ENCODE measurements at places on chromosomes 2 and 18.

DNA sequence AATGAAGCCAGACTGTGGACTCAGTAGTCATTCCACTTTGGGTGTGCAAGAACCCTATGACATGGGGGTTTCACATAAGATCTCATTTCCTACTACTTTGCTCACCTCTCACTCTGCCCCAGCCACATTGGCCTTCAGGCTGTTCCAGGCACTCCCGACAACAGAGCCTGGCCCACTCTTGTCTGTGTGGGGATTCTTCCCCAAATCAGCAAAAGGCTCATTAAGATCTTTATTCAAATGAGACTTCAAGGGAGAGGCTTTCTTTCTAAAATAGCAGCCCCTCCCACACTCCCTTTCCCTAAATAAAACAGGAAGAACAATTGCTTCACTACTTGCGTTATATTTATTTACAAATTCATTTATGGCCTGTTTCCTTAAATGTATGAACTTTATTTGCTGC lies 3.5 kb upstream of the CDC42EP3 start:
- DNase-seq: no peak

GRCh38 chr2:15302154-15302553 lies 259.0 kb downstream of the NBAS start:
- no peak for DNase-seq

GRCh38 chr2:158546412-158547144 lies 89.8 kb downstream of the PKP4 start:
- no peak for DNase-seq

DNA sequence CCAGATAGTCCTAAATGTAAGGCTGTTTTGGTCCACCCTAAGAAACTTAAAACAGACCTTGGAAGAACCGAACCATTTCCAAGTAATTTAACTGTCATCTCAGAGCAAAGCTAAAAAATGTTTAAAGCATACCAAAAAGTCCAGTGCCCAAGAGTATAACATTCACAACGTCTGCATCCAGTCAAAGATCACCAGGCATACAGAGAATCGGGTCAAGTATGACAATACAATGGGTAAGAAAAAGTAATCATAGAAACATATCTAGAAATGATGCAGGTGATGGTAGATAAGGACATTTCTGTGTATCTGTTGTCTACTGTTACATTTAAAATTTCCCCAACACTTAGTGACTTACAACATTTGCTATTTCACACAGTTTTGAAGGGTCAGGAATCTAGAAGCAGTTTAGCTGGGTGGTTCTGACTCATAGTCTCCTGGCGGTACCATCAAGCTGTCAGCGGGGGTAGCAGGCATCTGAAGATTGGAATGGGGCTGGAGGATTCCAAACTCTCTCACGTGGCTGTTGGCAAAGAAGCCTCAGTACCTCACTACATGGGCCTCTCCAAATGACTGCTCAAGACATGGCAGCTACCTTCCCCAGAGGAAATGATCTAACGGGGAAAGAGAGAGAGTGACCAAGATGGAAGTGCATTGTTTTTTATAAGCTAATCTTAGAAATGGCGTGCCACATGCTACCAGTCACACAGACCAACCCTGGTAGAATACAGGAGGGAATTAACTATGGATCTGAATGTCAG lies 36.6 kb upstream of the DYNC2LI1 start:
- no peak for DNase-seq

DNA sequence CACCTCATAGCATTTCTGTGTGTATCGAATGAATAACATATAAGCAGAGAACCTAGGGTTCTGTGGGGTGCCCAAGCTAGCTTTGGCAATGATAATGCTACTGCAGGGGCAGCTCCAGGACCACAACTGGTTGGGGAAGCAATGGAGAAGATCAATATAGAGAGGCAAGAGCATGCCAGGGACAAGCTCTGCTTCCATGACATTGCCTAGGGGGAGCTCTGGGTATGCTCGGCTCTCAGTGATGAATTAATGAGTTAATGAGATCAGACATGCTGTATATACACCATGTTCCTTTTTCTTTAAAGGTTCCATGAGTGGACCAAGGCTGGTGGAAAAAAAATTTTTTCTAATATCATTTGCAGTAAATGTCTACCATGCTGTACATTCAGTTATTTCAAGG lies 618.4 kb downstream of the BCL11A start:
- no peak for DNase-seq

DNA sequence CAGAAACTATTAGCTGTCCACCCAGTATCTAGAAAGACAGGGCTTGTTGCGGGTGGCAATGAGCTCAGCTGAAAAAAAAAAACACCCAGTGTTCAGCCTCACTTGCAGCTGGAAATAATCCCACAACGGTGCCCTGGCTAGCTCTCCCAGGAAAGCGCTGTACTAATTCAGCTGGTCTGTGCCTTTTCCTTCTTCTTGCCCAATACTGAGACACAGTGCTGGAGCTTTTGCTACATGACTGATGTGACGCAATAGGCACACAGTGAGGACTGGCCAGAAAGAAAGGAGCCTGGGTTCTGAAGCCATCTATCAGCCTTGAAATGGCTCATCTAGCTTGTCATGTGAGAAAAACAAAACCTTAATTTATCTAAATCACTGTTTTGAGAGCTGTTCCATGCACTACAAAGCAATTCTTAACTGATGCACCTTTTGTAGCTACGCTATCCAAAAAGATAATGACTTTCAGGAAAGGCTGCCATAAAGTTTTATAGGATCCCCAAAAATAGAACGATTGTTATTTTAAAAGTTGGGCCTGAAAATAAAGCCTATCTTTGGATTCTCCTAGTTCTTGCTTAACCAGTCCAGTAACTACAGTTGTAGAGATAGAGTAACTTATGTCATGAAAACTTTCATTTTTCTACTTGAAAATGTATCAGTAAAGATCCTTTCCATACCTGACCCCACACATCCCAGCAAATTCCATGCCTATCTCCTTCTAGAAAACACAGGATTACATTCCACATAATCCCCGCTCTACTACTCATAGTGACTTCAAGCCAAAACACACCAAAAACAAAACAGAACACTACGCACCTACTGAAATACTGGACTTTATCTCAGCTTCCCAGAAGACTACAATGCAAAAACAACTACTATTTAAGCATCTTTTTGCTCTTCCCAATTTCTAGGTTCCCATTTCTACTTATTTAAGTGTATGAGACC lies 15.9 kb downstream of the KIDINS220 start:
- DNase-seq: no peak

DNA sequence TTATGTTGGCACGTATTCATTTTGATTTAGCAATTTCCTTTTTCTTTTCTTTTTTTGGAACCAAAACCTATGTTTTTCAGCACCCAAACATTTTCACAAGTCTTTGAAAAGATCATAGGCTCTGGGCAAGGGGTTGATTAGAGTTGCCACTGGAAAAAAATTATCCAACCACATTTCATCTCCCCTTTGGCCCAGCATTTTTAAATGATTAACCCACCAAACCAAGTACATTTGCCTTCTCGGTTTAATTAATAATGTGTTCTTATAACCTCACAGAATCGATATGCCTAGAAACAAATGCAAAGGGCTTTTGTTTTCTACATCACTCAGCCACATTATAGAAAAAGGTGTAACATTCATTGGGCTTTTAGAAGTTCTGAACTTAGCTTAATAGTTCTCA lies 66.1 kb downstream of the CHST9 start:
- DNase-seq: no peak

GRCh38 chr2:48993576-48993975 lies 160.7 kb downstream of the FSHR start:
- no peak for DNase-seq

DNA sequence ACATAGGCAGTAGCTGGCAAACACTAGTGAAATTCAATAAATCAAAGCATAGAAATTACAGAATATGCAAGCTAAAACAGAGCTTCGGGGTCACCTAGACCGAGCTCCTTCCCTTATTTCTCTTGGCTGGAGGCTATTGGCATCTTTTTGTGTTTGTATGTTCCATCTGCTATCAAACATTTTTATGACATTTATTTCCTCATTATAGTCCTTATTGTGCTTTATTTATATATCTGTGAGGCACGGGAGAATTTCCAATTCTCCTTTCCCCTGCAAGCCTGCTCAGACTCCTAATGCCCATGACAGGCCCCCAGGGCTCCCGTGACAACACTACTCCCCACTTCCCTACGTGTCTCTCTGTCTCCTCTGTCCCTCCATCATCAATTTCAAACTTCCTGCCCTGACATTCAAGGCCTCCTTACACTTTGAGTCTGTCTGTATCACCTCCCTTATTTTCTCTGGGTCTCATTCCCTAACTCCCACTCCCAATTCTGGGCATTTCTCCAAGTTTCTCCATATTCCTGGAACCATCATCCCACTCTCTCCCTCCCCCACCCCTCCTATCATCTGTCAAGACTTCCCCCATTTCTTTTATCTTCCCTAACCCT lies 316.9 kb downstream of the OSR1 start:
- no peak for DNase-seq

- no peak for DNase-seq
Measured at GRCh38 chr18:36314098-36314497, 16.6 kb downstream of the FHOD3 start.

- no peak for DNase-seq
Measured at GRCh38 chr2:136185981-136186776, 68.2 kb upstream of the CXCR4 start.

- no peak for DNase-seq
Measured at GRCh38 chr2:29193681-29194080, 78.5 kb downstream of the CLIP4 start.

- DNase-seq: no peak
Measured at GRCh38 chr2:146321175-146321574, 1523.7 kb upstream of the ACVR2A start.

DNA sequence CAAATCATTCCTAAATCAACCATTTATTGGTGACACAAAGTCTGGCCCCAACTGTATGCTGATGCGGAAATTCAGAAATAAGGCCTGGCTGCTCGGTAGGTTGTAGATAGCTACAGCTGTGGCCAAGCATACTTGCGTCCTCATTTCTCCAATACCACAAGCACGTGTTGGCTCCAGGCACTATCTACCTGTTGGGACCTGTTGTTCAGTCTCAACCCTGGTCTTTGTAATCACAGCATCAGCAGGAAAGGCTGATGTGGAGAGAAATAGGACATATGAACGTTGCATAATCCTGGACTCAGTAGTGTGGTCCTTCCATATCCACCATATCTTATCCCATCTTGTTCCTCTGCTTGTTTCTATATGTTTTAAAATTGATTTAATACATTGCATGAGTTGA lies 212.6 kb downstream of the PMAIP1 start:
- no peak for DNase-seq

- no peak for DNase-seq
Measured at GRCh38 chr2:217798191-217798590, 204.6 kb downstream of the TNS1 start.

- no peak for DNase-seq
Measured at GRCh38 chr18:52278191-52278590, 61.8 kb upstream of the DCC start.

DNA sequence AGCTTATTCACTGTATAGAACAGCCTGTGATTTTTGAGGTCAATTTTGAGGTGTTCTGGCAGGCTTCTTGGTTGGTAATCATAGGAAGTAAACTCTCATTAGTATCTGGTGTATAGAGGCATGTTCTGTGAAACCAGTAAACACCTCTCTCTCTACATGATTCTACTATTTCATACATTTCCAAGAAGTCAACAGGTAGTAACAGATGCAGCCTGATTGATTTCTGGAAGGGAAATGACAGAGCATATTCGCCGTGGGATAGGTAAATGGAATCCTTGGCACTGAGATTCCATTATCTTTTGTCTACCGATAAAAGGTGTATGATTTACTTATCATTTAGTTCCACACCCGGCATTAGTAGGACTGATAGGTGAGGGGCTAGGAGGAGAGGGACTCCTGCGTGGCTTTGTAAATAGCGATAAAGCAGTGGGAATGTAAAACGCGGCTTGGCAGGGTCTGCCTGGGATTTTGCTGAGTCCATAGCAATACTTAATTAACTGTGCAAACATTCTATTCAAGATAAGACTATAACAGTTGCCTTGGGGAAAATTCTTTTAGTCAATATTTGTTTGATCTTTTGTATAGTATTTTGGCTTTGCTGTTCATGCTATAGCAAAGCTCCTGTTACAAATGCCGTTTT lies 32.3 kb downstream of the LYPD6B start:
- DNase-seq: no peak

DNA sequence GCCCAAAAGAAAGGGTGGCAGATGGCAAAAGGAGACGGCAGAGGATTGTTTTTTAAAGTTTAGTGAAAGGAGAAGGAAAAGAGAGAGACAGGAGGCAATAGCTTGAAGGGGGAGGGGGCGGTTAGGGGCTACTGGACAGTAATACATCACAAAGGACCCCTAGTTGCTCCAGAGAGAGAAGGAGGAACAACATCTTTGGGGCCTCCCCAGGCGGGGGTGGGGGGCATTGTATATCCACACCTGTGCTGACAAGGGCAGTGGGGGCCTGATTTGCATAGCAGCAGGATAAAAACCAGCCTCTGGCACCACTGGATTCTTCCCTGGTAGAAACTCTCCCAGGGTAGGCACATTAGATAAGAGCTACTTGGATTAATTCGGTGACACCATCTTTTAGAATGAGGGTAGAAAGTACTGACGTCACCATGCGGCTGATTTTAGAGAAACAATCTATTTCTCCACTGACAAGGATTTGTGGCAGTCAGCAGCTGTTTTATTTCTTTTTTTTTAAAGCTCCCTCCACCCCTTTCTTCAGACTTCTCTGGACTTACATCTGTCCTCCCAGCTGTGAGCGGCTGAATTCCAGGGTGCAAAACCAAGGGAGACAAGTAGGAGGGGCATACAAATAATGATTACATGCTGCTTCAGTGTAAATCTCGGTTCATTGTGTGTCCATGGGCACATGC lies 199.8 kb upstream of the NRP2 start:
- DNase-seq: no peak

DNA sequence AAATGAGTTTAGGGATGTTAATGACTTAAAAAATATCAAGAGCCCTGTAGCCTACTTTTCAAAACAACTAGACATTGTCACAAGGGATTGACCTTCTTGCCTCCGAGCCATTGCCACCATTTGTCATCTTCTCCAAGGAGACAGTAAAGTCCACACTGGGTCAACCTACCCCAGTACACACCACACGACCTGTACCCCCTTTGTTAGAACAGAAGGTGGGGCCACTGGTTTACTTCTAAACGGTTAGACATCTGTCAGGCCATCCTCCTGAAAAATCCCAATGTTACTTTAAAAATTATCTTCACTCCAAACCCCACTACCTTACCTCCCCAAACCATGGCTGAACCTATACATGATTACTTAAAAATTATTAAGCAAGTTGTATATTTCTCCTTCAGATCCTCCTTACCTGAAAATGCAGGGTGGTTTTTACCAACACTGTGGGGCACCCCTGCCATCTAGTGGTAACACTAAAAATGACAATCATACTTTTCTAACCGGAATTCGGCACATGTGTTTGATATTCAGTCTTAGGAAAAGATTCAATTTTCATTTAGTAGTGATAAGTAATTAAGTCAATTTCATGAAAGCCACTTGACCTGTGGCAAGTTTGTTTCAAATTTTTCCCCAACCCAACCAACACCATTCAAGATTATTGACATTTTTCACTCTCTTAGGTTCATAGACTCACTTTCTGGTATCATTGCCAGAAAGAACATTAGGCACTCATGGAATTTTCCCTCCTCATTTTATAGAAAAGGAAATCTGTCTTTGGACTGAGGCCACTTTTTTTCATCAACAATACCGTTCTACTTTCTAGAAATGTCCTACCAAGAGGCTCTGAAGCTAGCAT lies 265.3 kb upstream of the PKDCC start:
- DNase-seq: peak; percentile 21

- no peak for DNase-seq
Measured at GRCh38 chr18:59279722-59280121, 6.5 kb upstream of the RAX start.

GRCh38 chr2:239175181-239175580 lies 225.6 kb downstream of the HDAC4 start:
- no peak for DNase-seq

- DNase-seq: no peak
Measured at GRCh38 chr2:42957861-42958301, 165.5 kb upstream of the HAAO start.

Data from H4 (cell line).